ENCODE measurements at places on chromosomes 1 and 21.

GRCh38 chr1:194296201-194296600 is 1109.8 kb upstream of the B3GALT2 start:
- DNase-seq, result no peak

GRCh38 chr1:110506541-110506940 is 12.4 kb downstream of the KCNA10 start:
- DNase-seq, result no peak

- DNase-seq, result no peak
Observed at GRCh38 chr1:75789988-75790387, 3.9 kb downstream of the RABGGTB start.

GRCh38 chr1:222065234-222065633 is 323.3 kb upstream of the DUSP10 start:
- DNase-seq, result no peak

DNA sequence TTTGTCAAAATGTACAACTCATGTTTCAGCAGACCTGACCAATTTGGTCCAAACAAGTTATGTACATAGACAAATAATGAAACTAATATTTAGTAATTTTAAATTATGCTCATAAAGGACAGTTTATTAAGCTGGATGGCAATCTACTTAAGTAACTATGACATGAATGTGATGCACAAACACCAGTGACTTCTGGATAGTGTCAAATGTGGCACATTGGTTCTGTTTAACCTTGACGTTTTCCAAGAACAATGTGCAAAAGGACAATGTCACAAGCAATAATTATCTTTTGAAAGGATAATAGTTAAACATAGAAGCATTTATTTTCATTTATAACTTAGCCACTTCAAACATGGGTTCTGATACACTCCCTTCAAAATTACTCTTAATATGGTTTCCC is 80.0 kb downstream of the TRIM33 start:
- no peak for DNase-seq

DNA sequence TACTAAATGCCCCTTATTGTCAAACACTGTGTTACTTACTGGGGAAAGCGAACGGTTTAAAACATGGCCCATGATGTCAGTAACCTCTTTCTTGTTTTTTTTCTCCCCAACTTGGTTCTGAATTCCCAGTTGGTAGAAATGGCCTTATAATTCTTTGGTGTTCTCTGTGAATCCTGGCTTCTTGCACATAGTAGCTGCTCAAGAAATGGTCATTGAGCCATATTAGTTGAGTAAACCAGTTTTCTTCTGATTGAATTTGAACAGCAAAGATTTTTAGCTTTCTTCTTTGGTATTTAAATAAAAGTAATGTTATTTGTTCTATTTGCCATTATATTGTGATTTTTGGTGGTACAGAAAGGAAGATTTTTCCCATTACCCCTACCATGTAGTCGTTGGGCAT is 87.3 kb downstream of the NFIA start:
- DNase-seq, result no peak

DNA sequence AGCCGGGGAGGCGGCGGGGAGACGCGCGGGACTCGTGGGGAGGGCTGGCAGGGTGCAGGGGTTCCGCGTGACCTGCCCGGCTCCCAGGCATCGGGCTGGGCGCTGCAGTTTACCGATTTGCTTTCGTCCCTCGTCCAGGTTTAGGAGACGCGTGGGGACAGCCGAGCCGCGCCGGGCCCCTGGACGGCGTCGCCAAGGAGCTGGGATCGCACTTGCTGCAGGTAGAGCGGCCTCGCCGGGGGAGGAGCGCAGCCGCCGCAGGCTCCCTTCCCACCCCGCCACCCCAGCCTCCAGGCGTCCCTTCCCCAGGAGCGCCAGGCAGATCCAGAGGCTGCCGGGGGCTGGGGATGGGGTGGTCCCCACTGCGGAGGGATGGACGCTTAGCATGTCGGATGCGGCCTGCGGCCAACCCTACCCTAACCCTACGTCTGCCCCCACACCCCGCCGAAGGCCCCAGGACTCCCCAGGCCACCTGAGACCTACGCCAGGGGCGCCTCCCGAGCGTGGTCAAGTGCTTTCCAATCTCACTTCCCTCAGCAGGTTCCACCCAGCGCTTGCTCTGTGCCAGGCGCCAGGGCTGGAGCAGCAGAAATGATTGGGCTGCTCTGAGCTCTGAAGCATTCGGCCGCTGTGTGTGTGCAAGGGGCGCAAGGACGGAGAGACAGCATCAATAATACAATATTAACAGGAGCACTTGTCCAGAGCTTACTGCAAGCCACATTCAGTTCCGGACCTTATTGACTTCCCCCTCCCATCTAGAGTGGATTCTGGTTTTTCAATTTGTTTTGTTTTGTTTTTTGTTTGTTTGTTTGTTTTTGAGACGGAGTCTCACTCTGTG is 10.3 kb downstream of the SIM2 start:
- no peak for DNase-seq

DNA sequence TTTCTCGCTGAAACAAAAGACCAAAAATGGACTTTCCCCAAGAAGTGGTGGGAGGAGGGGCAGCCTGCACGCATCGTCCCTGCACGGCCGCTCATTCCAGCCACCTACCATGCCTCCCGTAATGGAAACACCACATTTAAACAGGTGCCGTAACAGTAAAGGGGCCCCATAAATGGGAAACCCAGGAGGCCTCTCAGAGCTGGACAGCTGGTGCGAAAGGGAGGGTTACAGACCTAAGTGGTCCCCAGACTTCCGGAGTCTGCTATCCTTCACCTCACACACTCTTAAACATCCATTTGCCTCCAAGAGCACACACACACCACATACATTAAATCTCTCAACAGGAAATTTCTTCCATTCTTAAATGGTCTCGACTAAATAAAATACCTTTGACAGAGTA is 120.7 kb upstream of the SOD1 start:
- no peak for DNase-seq

- DNase-seq, result no peak
Observed at GRCh38 chr1:157111396-157112165, 12.0 kb upstream of the ETV3L start.

DNA sequence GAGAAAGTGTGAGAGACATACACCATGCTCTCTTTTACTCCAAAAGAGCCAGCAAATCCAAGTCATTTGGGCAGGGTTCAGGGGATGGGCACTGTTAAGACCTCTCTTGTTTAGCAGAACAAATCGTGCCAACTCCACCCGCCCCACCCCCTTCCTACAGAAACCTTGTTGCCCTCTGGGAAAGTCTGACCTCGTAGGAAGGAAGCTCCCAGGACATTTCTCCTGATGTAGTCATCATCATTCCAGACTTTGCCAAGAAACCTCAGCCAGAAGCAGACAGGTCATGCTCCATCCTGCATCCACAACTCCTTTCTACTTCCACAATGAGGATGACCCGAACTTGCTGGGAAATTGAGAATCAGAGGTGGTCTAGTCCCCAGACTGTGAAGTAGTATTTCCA is 57.7 kb downstream of the UBE2T start:
- DNase-seq, result no peak

GRCh38 chr21:42618707-42619102 is 34.7 kb upstream of the PDE9A start:
- no peak for DNase-seq

GRCh38 chr1:163924041-163924440 is 602.3 kb downstream of the NUF2 start:
- DNase-seq, result no peak

DNA sequence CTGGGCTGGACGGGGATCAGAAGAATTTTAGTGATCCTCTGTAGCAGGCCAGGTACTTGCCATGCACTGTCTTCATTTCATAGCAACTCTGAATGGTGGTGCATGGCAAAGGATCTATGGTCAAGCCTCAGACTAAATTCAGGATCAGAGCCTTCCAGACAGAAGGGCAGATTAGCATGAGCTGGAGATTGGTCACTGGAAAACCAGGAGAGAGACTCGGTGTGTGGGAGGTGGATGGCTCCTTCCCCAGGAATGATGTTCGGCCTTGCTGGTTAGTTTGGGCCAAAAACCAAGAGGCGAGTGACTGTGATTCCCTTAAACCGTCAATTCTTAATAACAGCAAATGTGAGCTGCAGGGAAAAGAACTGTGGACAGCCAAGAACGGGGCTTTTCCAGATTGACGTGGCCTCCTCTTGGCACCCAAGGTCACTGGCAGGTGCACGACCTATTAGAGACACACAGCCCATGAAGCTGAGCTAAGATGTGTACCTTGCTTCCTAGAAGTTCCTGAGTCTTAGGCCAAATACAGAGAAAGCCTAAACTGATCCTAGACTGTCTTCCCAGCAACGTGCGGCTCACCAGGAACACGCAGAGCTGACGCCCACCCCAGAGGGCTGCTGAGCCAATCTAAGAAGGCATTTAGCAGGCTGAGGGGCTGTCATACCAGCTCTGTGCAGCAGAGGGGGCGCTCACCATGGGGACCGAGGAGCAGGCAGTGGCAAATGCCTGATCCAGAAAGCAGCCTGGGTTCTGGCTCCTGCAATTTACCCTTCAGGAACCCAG is 18.5 kb downstream of the ALDH4A1 start:
- DNase-seq, result peak; percentile 81

GRCh38 chr1:87106144-87106543 is 191.7 kb downstream of the HS2ST1 start:
- DNase-seq, result no peak

GRCh38 chr1:44321466-44321865 is 33.6 kb downstream of the ERI3 start:
- DNase-seq, result no peak

GRCh38 chr1:52887483-52887882 is 34.1 kb downstream of the ECHDC2 start:
- DNase-seq, result no peak

DNA sequence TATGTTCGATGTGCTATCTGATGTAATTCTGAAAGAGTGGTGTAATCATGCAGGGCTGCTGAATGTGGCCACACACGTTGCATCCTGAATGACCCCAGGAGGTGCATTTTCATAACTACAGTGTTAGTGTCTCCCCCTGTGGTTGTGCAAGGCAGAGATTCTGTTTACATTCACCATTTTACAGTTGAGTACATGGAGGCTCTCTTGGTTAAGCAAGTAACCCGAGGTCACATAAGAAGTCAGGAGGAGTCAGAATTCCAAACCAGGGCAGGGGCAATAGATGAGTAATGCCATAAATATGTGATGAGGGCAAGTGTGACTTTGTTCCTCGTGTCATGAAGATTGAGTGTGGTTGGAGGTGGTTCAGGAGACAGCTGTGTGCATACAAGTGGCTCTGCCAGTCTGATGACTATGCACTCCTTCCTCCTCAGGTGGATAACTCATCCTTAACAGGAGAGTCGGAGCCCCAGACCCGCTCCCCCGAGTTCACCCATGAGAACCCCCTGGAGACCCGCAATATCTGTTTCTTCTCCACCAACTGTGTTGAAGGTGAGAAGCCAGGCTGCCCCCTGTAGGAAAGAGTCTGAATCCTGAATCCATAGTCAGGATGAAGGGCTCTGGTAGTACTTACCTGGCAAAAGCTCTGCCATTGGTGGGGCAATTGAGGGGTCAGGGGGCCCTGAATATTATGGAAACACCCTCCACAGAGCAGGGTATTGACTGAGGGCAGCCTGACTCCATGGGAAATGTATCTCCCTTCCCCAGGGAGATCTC is 9.3 kb downstream of the ATP1A2 start:
- no peak for DNase-seq

All from GM12891 (cell line).